ENCODE measurements at places on chromosomes 2 and 18. TPM values are rescaled to one million over a fixed set of nuclear protein-coding genes. Genes with fewer than 3 reads are reported as not detected.

- no peak for DNase-seq
These were observed at the start of gene DCDC2C for GRCh38 chr2:3703236-3703756. TSS of gene DCDC2C (plus strand) at chr2:3703575. CDS start at chr2:3703752, 177 bp downstream.

GRCh38 chr2:25132693-25133092 is 35.7 kb downstream of the POMC start:
- no peak for DNase-seq

- no peak for DNase-seq
These were observed 261.5 kb upstream of the DSEL start for GRCh38 chr18:67778016-67778415.

DNA sequence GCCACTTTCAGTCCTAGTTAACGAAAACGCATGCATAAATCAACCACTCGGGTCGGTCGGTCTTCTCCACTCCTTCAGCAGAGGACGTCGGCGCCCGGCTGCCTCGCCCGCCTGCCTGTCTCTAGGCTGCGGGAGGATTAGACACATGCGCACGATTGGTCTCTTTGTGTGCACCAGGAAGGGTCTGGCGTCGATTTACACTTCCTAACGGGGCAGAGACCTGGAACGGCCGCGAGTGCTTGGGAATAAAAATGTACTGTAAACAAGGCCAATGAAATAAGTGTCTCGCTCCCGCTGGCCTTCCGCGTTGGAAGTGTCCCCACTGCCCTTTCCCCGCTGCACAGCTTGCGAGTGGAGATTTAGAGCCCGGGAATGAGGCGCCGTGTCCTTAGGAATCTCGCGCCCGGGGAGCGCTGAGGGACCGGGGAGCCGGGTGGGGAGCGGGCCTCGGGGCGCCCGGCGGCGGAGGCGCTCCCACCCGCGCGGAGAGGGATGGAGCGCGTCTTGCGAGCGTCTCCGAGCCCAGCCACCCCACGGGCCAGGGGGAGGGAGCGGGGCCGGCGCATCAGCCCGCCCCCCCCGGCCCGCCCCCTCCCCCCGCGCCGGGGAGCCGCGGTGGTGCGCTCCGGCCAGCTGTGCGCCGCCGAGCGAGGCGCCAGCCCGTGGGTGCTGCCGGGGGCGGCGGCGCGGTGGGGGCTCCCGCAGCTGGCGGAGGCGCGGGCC is at the start of gene DOK6:
DOK6 (plus strand) TSS at position 636 of the 723 bp plus-strand sequence.
- DNase-seq, result peak; percentile 80

DNA sequence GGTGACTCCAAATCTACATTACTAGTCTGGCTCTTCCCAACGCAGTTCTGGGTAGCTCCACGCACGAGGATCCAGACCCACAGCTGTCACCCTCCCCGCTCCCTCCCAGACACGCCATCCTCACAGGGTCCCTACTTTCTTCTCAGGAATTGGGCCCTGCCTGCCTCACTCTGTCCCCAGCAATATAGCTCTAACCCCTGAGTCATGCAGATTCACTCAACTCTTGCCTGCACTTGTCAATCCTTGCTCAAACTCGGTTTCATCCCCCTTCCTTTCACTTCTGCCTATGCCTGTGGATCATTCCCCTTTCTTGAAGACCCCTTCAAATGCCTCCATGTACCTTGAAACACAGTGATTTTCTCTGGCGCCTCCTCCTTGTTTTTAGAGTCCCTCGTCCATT is 5.0 kb downstream of the ST8SIA5 start:
- no peak for DNase-seq

DNA sequence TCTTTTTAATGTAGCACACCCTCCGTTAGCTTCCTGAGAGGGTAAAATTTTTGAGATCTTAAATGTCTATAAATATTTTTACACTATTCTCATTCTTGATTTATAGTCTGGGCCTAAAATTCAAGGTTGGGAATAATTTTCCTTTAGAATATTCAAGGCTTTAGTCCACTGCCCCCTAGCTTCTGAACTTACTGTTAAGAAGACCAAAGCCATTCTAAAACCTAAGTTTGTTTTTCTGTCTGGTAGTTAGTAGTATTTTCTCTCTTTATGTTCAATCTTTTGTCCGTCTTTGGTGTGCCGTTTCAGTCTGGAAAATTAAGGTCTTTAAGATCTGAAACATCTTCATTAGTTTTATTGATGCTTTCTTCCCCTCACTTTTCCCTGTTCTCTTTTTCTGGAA is 14.5 kb downstream of the OSBPL6 start:
- no peak for DNase-seq

DNA sequence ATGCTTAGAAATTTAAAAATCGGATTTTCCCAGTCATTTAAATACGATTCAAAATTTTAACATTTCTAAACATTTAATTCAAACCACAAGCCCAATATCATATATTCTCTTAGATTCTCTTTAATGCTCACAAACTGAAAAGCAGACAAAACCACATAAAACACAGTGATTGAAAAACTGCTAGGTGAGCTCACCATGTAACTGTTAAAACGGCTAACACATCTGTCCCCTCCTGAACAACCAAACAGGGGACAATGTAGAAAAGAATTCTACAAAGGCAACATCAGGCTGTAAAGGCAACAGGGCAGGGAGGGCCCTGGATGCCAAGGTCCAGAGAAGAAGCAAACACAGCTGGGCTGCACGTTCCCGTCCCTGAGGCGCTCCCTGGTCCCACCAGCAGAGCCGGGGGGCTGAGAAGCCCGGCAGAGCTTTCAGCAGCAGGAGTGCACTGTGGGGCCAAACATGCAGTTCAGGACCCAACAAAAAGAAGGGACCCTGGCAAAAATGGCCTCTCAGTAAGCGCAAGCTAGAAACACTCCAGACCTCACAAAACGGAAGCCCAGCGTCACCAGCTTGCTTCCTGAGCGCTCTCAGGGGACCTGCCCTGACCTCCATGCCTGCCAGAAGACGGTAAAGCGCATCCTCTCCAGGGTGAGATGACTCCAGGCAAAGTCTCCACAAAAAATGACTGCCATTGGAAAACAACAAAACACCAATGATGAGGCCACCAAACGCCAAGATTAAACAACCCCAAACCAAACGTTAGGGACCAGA is 40.5 kb downstream of the NDUFA10 start:
- DNase-seq, result no peak

GRCh38 chr18:42640160-42640559 is 475.3 kb downstream of the RIT2 start:
- no peak for DNase-seq

DNA sequence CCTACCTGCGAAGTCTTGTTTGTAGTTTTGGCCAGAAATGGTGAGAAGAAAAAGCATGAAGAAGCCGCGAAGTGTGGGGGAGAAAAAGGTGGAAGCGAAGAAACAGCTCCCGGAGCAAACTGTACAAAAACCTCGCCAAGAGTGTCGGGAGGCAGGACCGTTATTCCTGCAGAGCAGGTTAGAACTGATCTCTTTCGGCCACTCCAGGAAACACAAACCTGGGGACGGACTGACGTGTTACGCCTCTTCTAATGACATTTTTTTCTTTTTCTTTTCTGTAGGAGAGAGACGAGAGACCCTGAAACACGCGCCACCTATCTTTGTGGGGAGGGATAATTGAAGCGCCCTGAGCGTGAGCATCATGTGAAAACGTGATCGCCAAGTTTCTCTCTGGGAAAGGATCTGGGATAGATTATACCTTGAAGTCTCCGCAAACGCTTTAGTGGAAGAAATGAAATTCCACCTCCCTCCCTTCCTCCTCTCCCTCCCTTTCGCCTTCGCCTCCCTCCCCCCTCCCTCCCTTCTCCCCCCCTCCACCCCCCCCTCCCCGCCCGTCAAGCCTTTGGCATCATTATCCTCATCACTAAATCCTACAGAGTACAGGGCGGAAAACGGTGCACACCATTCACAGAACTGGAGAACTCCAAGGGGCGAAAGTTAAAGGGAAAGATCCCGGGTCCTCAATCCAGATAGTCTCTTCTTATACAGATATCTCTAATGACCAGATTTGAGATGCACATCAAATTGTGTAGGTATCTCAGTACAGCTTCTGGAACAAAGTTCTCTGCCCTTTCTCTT is at the start of gene ZEB2:
ZEB2 (minus strand) TSS at position 186 of the 798 bp plus-strand sequence. CDS start 2,769 bp downstream, outside the sequence.
- DNase-seq, result peak; percentile 80

DNA sequence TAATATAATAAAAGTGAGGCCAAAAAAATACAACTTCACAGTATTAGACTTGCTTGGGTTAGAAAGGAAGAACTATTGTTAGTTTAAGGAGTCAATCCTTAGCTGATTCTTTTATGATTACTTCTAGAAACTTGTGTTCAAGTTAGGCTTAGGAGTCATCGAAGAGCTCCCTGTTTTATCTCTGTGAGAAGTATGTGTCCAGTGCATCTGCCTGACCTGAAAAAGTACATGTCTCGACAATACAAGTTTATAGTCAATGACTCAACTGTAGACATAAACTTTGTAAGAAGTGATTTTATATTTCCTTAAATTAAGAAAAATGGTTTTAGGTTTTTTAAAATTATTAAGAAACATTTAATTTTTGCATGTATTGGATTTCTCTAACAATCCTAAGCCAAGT is 571.2 kb downstream of the ZEB2 start:
- DNase-seq, result no peak

DNA sequence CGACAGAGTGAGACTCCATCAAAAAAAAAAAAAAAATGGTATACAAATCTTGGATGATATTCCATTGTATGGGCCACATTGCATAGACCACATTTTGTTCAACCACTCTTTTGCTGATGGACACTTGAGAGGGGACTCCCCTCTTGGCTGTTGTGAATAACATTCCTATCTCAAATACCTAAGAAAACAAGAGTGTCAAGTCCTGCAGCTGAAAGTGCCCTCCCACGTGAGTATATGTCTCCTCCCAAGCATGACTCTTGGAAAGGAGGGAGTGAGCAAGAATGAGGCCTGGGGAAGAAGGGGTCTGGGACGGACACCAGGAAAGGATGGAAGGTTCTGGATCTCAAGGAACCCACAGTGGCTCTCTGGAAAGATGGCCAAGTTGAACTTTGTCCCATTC is 36.0 kb upstream of the NPAS2 start:
- DNase-seq, result no peak

DNA sequence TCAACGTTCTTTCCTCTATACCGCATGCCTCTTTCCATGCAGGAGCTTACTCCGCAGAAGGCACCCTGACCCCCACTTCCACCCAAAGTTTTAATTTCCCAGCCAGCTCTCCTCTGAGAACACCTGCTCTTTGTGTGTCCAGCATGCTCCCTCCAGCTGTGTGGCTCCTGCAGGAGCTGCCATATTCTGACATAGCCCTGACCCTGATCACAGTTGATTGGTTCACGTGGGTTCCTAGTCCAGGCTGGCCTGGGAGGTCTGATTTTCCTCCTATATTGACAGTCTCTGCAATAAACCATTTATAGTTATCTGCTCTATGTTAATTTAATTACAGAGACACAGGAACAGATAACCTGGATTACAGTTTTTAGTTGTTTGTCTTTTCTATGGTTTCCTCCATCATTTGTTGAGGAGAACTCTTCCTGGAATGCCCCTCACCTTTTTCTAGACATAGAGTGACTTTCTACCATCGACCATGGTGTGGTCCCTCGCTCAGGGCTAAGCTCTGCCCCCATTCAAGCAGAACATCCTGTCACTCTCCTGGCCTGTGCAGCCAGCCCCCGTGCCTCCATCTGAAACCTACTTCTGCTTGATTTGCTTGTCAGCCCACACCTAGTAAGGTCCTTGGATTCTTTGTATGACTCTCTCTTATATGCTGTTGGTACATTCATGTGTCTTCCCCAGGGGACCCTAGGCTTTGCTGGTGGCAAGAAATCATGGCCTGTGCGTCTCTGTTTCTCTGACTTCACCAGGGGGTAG is 231.5 kb downstream of the LPIN1 start:
- DNase-seq, result no peak

DNA sequence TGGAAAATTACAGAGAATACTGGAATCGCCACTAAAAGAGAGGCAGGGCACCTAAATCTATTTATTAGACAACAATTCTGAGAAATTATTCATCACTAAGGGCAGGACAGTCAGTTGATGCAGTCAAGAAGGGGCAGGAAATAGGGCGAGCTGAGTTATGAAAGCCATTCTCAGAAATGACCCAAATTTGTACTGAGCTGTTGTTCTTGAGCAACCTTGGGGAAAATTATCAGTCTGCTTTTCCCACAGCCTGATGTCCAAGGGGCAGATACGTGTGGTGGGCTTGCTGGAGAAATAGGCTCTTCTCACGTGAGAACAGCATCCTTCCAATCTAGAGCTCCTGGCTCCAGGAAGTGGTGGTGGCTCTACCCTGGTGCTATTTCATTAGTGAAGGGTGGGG is 38.6 kb downstream of the STON1 start:
- no peak for DNase-seq

- DNase-seq, result no peak
These were observed 234.0 kb upstream of the MAP2 start for GRCh38 chr2:209189893-209190292.

GRCh38 chr2:191747170-191747530 is 69.2 kb downstream of the NABP1 start:
- no peak for DNase-seq

DNA sequence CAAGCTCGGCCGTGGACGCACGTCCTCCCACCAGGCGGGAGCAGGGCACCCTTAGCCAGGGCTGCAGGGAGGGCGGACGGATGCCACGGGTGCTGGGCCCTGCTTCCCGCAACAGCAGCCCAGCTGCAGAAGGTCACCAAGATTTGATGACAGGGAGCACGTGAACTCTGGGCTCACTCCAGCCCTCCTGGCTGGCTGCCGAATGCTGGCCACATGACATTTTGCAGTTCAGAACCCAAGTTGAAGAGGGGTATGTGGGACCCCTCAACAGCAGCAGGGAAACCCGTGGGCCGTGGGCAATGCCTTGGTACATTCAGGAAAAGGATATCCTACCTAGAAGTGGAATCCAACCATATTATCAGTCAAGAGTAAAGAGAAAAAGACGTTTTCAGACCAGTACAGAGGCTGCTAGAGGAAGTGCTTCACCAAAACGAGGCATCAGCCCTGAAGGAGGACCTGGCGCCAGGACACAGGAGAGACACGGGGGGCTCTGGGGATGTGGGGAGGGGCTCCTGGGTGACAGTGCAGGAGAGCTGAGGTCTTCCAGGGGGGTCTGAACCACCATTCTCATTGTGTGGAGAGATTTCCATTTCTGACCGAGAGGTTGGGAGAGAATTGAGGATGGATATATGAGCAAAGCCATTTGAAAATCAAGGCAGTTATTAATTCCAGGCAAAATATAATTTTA is 107.4 kb upstream of the CTDP1 start:
- no peak for DNase-seq

DNA sequence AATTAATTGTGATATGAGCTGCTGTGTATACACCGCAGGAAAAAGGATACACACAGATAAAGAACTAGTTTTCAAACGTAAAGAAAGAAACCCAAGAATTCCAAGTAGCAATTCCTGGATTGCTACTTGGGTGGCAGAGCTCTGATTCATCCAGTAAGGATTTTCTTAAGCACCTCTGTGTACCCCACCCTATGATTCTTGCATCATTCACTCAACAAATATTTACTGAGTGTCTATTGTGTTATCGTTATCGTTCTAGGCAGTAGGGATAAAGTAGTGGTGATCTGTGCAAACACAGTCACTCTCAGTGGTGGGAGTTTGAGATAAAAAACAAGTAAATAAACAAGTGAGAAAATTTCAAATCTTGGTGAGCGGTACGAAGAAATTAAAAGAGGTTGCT is 4.9 kb upstream of the TMEM200C start:
- no peak for DNase-seq

GRCh38 chr18:44518091-44518615 is 162.5 kb upstream of the SETBP1 start:
- DNase-seq, result peak; percentile 20

Gene PSMD1
- 95.6 TPM for total RNA-seq

Gene MSH6
- 63.8 TPM for total RNA-seq

Gene HMSD
- total RNA-seq, result not detected

Gene GREB1
- total RNA-seq, result 3.1 TPM

Gene AQP12A
- total RNA-seq, result not detected

Gene DYSF
- 1.4 TPM for total RNA-seq

Gene ROCK1
- 16.4 TPM for total RNA-seq

Gene THSD7B
- not detected for total RNA-seq

Gene MAL
- total RNA-seq, result not detected

Gene IDH1
- 29.6 TPM for total RNA-seq

Gene UGT1A4
- total RNA-seq, result not detected
